Kidney glomerular epithelial cell (primary cell): ENCODE measurements at places on chromosomes 7 and 10.

- DNase-seq, result no peak
Measured at GRCh38 chr7:129642871-129643549, 31.5 kb downstream of the NRF1 start.

- DNase-seq, result peak; percentile 38
Measured at GRCh38 chr10:105950410-105950809, 1214.1 kb downstream of the SORCS1 start.

GRCh38 chr7:40824461-40824860 is 689.7 kb downstream of the SUGCT start:
- DNase-seq, result no peak

- no peak for DNase-seq
Measured at GRCh38 chr10:119129721-119130120, 25.8 kb downstream of the DENND10 start.

DNA sequence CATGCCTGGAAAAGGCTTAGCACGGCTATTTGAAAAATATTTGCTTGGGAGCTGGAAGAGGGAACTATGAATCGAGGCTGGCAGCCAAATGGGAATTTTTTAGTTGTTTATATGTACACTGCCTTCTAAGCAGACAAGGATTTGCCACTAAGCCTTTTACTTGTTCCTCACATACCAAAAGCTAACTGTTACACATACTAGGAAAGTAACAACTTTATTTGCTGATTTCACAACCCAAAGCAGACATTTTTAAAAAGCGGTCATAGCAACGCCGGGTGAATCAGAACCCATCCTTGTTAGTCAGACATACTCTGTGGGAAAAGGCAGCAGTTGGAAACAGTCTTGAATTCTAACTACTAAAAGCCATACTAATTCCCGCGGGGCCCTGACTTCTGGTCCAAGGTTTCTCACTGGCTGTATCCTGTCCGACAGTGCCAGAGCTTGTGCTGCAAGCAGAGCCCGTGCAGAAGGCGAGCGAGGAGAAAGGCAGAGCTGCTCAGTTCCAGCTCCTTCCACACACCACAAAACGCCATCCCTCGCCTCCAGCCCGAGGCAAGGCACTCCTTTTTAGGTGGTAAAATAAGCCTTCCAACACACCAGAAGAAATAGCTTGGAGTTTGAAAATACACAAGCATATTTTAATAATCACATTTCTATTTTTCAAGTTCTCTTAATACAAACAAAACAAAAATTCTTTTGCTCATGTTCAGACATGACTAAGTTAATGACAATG is 89.2 kb downstream of the RNF216 start:
- peak; percentile 91 for DNase-seq

- DNase-seq, result no peak
Measured at GRCh38 chr7:84684836-84685480, 490.4 kb upstream of the SEMA3A start.

GRCh38 chr7:133300088-133300487 is 47.2 kb downstream of the EXOC4 start:
- no peak for DNase-seq

DNA sequence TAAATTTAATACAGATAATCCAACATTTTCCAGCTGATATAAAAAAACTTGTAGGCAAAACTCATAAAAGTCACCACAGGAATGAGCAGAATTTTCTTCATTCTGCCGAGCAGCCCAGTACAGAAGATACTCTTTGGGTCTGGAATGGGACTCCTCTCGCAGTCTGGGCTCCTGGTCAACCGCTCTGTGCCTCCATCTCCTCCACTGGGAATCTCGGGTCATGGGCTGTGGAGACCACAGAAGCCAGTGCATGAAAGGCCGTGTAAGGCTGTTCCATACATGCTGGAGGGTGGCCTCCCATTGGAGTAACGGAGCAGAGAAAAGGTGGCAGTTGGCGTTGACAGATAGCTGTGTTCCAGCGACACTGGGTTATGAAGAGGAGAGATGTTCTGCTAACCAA is 616.4 kb upstream of the MGMT start:
- DNase-seq, result no peak

- no peak for DNase-seq
Measured at GRCh38 chr7:112430649-112431048, 19.6 kb upstream of the IFRD1 start.

DNA sequence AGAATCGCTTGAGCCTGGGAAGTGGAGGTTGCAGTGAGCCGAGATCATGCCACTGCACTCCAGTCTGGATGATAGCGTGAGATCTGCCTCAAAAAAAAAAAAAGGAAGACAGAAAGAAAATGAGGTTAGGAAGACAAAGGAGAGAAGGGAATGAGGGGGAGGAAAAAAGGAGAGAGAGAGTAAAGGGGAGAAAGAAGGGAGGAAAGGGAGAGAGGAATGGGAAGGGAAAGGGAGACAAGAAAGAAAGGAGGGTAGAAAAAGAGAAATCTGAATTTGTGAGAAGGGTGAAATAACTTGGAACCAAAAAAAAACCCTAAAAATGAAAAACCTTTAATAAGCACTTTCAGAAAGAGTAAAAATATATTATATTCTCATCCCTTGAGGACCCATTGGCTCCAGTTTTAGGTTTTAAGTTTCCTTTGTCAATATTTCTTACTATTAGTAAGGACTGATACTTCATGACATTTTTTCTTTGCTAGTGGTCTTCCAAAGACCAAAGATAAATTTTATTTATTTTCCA is 54.9 kb downstream of the POT1 start:
- no peak for DNase-seq

DNA sequence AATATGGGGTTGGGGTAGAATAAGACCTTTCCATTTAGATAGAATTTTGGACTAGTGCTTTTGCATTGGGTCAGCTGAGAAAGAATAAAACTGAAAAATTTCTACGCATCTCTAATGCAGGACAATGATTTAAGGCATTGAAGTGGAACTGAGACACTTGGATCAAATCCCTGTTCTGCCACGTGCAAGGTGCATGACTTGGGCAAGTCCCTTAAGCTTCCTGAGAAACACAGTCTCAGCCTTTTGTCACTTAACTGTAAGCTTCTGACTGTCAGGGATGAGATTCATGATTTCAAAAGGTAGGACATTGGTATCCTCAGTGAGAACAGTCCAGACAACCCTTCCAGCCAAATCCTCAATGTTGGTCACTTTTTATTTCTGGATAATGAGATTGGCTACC is 59.2 kb downstream of the ENTPD1 start:
- DNase-seq, result no peak

GRCh38 chr7:20595971-20596370 is 19.5 kb upstream of the ABCB5 start:
- DNase-seq, result no peak
